ENCODE measurements at places on chromosomes 4 and X. TPM values are rescaled to one million over a fixed set of nuclear protein-coding genes. Genes with fewer than 3 reads are reported as not detected.

Gene PABPC1L2B
- not detected for total RNA-seq

Gene TXLNG
- 24.0 TPM for total RNA-seq

Gene PPM1K
- 20.0 TPM for total RNA-seq

Gene RHOXF1
- not detected for total RNA-seq

Gene QDPR
- 56.2 TPM for total RNA-seq

Gene EMCN
- 0.37 TPM for total RNA-seq

Measured in hepatocyte (in vitro differentiated cells).